ENCODE measurements at places on chromosomes 11 and 22.

DNA sequence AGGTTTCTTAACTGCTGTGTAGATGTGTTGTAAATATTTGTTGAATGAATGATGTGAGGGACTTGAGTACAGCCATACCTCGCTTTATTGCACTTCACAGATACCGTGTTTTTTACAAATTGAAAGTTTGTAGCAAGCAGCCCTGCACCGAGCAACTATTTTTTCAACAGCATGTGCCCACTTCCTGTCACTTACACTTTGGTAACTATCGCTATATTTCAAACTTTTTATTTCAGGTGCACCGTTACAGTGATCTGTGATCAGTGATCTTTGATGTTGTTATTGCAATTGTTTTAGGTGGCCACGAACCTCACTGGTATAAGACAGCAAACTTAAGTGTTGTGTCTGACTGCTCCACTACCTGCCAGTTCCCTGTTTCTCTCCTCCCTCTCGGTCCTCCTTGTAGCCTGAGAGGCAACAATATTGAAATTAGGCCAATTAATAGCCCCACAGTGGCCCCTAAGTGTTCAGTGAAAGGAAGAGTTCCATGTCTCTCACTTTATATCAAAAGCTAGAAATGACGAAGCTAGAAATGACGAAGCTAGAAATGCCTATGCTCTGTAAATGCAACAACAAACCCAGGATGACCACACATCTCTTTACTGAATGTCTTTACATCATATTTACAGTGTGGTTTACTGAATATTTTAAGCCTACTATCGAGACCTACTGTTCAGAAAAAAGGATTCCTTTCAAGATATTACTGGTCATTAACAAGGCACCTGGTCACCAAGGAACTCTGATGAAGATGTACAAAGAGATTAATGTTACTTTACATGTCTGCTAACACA, 1.0 kb downstream of the SFI1 start:
- DNase-seq: no peak

GRCh38 chr11:68468217-68468828, 7.8 kb downstream of the PPP6R3 start:
- no peak for DNase-seq

DNA sequence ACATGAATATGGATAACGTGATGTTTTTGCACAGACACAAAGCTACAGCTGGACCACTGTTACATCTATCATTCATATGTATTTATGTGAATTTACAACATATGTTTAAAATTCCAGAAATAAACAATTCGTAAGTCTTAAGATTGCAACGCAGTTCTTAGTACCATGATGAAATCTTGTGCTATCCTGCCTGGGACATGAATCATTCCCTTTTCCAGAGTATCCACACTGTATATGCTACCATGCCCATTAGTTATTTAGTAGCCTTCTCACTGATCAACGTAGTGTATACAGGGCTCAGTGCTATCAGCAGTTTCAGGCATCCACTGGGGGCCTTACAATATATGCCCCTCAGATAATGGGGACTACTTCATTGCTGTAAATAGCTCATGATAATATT, 4.3 kb downstream of the ATL3 start:
- no peak for DNase-seq

DNA sequence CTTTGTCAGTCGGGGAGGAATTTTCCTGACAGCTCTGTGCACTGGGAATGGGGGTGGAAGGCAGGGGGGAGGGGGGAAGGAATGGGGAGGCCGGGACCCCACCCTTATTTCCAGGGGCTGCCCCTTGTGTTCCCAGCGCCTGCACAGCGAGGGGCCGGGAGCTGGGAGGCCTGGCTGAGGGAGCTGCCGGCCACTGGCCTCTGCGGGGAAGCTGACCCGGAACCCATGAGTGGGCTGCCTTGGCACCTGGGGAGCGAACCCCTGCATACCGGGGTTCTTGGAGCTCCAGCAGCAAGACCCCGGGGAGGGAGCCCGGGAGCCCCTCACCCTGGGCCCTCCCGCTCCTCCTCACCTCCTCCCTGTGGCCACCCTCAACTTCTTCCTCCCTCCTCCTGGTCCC, 3.5 kb downstream of the H19 start:
- DNase-seq: no peak

- DNase-seq: no peak
Measured at GRCh38 chr22:36928196-36928595, 14.8 kb downstream of the CSF2RB start.

DNA sequence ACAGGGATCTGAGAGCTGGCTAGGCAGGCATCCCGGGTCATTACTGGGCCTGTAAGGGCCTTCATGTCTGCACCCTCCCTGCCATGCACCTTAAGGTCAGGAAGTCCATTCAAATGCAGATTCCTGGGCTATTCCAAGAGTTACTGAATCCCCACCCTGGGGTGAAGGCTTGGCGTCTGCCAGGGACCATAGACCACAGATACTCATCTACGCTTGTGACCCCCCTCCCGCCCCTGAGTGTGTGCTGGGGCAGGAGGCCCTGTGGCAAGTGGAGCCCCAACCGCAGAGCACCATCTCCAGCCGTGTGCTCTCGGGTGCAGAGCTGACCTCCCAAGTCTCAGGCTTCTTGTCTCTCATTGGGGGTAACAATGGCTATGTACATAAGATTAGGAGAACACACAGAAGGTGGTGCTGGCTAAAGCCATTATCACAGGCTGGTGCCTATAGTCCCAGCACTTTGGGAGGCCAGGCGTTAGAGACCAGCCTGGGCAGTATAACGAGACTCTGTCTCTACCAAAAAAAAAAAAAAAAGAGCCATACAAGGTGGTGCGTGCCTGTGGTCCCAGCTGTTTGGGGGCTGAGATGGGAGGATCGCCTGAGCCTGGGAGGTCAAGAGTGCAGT, 19.1 kb upstream of the KCNQ1OT1 start:
- no peak for DNase-seq

DNA sequence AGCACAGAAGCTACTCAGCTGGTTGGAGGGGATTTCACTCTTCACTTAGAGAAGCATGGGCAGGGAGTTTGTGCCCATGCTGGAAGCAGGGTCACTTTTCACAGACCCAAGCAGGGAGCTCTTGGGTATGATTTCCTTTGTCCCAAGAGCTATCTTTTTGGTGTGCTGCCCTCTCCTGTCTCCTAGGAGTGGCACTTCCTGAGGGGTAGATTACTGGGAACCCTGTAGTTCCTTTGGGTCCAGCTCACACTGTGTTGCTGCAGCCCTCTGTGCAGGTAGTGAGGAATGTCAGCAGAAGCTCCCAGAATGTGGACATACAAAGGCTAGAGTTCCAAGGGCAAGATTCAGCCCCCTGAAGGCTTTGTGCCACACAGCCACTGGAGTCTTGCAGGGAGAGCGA, 537.1 kb upstream of the ANO3 start:
- no peak for DNase-seq

DNA sequence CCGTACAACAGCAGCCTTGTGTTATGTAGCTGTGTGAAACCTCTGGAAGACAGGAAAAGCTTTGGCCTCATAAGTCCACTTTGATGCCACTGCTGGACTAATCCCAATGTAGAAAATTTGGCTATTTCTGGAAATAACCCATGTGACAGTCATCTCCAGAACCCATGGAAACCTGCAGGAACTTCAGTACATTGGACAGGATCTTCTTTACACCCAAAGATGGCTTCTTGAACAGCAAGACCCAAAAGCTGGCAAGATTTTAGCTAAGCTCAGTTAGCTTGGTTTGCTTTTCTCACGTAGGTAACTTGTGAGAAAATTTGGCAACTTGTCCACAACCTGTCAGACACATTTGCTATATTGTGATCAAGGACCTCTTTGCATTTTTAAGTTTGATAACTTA, 74.8 kb upstream of the RCN1 start:
- no peak for DNase-seq

DNA sequence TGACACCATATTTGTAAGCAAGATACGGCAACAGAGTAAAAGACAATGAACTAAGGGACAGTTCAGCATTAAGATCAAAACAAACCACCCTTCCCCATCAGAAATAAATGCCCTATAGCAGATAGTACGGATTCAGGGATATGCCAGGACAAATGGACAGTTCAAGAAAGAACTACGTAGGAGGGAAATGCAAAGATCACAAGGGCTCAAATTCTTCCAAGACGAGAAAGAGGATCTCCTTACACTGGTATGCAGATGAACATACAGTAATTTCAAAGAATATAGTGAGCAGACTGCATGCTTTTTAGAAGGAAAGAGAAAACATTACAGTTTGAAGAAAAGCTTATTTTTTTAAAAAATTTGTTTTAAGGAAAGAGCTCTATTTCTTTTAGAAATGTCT, 124.7 kb upstream of the APOA1 start:
- DNase-seq: no peak

- peak; percentile 58 for DNase-seq
Measured at GRCh38 chr11:66855574-66856495, 1.0 kb upstream of the LRFN4 start.

GRCh38 chr11:80584661-80585060, 1143.8 kb upstream of the TENM4 start:
- no peak for DNase-seq
